ENCODE measurements at places on chromosomes 11 and 22. TPM values are rescaled to one million over a fixed set of nuclear protein-coding genes. Genes with fewer than 3 reads are reported as not detected.

- DNase-seq, result no peak
These were observed 1033.7 kb upstream of the CCDC90B start for GRCh38 chr11:84319863-84320262.

- no peak for DNase-seq
These were observed 119.8 kb downstream of the ST3GAL4 start for GRCh38 chr11:126475014-126475991.

The RCOR2 gene
- polyA plus RNA-seq, result 0.43 TPM

GRCh38 chr11:57498540-57498939 is 17.0 kb downstream of the SLC43A1 start:
- DNase-seq, result no peak

The GVQW3 gene
- 1.0 TPM for polyA plus RNA-seq

The MIAT gene
- 0.03 TPM for polyA plus RNA-seq

The MYRF gene
- polyA plus RNA-seq, result 1.1 TPM

The OR8D4 gene
- not detected for polyA plus RNA-seq

- peak; percentile 34 for DNase-seq
These were observed 17.3 kb downstream of the RPL27A start for GRCh38 chr11:8699903-8700302.

GRCh38 chr11:13450832-13451397 is 12.1 kb downstream of the BTBD10 start:
- no peak for DNase-seq

The DDI1 gene
- not detected for polyA plus RNA-seq

- no peak for DNase-seq
These were observed 10.7 kb upstream of the TXN2 start for GRCh38 chr22:36492109-36492508.

- no peak for DNase-seq
These were observed 43.9 kb downstream of the NFAM1 start for GRCh38 chr22:42388130-42388797.

The YPEL4 gene
- 0.06 TPM for polyA plus RNA-seq

The LUZP2 gene
- polyA plus RNA-seq, result not detected

The C1QTNF4 gene
- 5.4 TPM for polyA plus RNA-seq
